ENCODE measurements at places on chromosomes 6 and 20. TPM values are rescaled to one million over a fixed set of nuclear protein-coding genes. Genes with fewer than 3 reads are reported as not detected.

Gene ASIP
- not detected for total RNA-seq

- H3K4me1 ChIP-seq = no peaks in the 10 kb centered on the region
- no peaks in the 10 kb centered on the region for H3K27me3 ChIP-seq
- H3K36me3 ChIP-seq = no peaks in the 10 kb centered on the region
- no peak for DNase-seq
Observed at GRCh38 chr20:61520076-61520892, 268.2 kb downstream of the CDH4 start.

- H3K4me1 ChIP-seq = no peaks in the 10 kb centered on the region
- no peaks in the 10 kb centered on the region for H3K36me3 ChIP-seq
- no peak overlapping the region for H3K27ac ChIP-seq
- DNase-seq = no peak
Observed at GRCh38 chr20:33900521-33901131, 89.5 kb downstream of the CHMP4B start.

Gene HFE
- 1.8 TPM for total RNA-seq

Gene CBLN4
- not detected for total RNA-seq

Gene SLC26A8
- total RNA-seq = not detected

DNA sequence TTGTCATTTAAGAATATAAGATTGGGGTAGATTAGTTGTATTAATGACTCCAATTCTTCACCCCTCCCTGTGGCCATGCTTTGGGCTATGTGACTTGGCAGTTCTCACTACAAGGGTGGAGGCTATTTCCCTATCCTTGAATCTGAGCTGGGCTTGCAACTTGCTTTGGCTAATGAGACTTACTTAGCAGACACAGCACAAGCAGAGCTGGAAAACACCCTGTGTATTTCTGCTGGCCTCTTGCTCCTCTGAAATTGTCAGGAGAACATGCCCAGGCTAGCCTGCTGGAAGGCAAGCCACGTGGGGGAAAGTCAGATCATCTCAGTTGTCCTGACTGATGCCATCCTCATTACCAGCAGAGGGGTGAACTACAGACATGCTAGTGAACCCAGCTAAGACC is 126.5 kb upstream of the HDGFL1 start:
- no peak for DNase-seq
- H3K27me3 ChIP-seq = no peaks in the 10 kb centered on the region
- H3K27ac ChIP-seq = peak overlapping the region; percentile 38
- H3K36me3 ChIP-seq = no peaks in the 10 kb centered on the region
- H3K4me1 ChIP-seq = peaks cover 34% of the 10 kb centered on the region

Gene ZNF311
- total RNA-seq = 0.22 TPM

DNA sequence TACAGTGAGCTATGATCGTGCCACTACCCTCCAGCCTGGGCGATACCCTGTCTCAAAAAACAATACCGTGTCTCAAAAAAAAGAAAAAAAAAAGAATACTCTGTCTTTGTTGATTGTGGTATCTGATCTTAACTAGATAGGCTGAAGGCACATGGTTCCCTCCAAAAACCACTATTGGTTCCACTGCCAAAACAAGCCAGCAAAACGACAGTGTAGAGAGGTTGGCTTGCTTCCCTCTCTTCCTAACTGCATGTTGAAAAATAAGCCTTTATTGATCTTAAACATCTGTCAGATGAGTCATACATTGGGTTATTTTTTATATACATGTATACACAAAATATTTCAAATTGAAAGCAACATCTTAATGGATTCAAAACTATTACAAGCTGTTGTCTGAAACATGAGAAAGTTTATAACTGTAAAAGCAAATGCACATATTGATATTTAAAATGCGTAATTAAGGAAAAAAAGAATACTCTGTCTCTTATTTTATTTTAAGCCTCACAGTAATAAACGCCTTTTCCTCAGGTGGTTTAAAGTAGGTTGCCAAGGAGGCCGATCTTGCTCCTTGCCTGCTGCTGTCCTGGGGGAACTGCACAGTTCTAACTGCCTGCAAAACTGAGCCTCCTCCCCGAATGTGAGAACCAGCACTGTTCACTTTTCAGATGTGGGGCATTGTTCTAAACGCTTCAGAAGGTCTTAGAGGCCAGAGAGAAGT is 7.0 kb upstream of the NINL start:
- no peaks in the 10 kb centered on the region for H3K36me3 ChIP-seq
- H3K4me3 ChIP-seq = no peak overlapping the region
- no peak overlapping the region for H3K27ac ChIP-seq
- no peaks in the 10 kb centered on the region for H3K4me1 ChIP-seq

GRCh38 chr6:163753430-163753829 is 338.9 kb downstream of the QKI start:
- no peak for DNase-seq
- H3K27ac ChIP-seq = no peak overlapping the region
- no peaks in the 10 kb centered on the region for H3K27me3 ChIP-seq
- no peak overlapping the region for H3K4me3 ChIP-seq
- H3K36me3 ChIP-seq = no peaks in the 10 kb centered on the region

DNA sequence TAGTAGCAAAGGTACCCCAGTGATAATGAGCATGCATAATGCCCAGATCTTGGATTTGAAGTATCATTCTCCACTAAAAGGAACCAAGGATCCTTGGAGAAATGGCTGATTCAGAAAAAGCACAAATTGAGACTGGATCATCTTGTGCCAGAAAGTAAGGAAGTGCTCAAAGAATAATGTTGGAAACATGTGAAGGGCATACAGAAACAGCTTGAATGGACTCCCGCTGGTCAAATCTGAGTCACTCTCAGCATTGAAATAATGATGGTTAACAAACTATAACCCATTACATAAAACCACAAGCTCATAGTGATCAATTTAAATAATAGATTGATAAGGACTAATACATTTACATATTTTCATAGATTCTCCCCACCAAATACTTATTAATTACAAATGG is 3.6 kb upstream of the OSTM1 start:
- H3K4me1 ChIP-seq = peaks cover 11% of the 10 kb centered on the region
- no peaks in the 10 kb centered on the region for H3K27me3 ChIP-seq
- H3K27ac ChIP-seq = no peak overlapping the region
- DNase-seq = no peak
- H3K4me3 ChIP-seq = no peak overlapping the region
- no peaks in the 10 kb centered on the region for H3K36me3 ChIP-seq

- no peaks in the 10 kb centered on the region for H3K36me3 ChIP-seq
- H3K4me3 ChIP-seq = no peak overlapping the region
- no peaks in the 10 kb centered on the region for H3K27me3 ChIP-seq
Observed at GRCh38 chr6:15449011-15449410, 203.1 kb downstream of the JARID2 start.

DNA sequence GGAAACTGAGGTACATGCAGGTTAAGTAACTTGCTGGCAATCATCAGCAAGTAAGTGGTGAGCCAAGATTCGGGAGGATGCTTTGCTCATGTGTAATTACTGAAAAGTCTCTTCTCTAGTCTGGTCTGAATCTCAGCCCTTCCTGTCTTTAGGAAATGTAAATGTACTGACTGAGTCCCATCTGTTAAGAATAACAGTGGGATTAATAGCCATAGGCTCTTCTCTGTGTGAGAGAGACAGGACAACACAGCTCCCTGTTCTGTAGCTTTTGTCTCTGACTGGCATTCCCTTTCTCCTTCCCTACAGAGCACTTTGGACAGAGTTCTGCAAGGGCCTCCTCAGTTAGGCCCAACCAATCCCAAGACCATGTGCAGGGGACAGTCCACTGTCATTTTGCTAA is 131.3 kb upstream of the OGFRL1 start:
- H3K4me1 ChIP-seq = no peaks in the 10 kb centered on the region
- no peaks in the 10 kb centered on the region for H3K27me3 ChIP-seq
- no peak overlapping the region for H3K4me3 ChIP-seq
- H3K36me3 ChIP-seq = no peaks in the 10 kb centered on the region

GRCh38 chr6:138680085-138680484 is 93.5 kb upstream of the CCDC28A start:
- peaks cover 2% of the 10 kb centered on the region for H3K4me1 ChIP-seq
- H3K36me3 ChIP-seq = no peaks in the 10 kb centered on the region
- H3K27me3 ChIP-seq = no peaks in the 10 kb centered on the region
- no peak overlapping the region for H3K4me3 ChIP-seq
- DNase-seq = no peak

Gene MACROD2
- total RNA-seq = 0.67 TPM

DNA sequence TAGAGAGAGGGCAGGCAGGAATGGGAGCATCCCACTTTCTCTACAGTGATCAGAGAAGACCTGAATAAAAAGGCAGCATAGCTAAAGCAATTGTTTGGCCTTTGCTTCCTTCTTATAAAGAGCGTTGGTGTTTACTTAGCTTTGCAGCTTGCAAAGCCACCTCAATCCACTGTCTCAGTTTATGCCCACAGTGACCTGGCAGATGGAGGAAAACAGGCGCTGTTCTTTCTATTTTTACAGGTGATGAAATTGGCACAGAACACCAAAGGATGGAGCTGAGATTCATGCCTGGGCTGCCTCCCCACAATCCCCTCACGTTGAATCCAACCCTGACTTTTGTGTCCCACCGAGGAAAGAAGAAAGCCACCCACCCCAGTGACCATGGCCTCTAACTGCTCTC is 130.5 kb downstream of the TTLL2 start:
- no peak for DNase-seq
- no peak overlapping the region for H3K27ac ChIP-seq
- H3K4me3 ChIP-seq = no peak overlapping the region
- no peaks in the 10 kb centered on the region for H3K4me1 ChIP-seq
- no peaks in the 10 kb centered on the region for H3K27me3 ChIP-seq

- DNase-seq = no peak
- no peaks in the 10 kb centered on the region for H3K36me3 ChIP-seq
- no peak overlapping the region for H3K27ac ChIP-seq
- H3K4me3 ChIP-seq = no peak overlapping the region
Observed at GRCh38 chr20:19568128-19568527, 189.9 kb upstream of the RIN2 start.

DNA sequence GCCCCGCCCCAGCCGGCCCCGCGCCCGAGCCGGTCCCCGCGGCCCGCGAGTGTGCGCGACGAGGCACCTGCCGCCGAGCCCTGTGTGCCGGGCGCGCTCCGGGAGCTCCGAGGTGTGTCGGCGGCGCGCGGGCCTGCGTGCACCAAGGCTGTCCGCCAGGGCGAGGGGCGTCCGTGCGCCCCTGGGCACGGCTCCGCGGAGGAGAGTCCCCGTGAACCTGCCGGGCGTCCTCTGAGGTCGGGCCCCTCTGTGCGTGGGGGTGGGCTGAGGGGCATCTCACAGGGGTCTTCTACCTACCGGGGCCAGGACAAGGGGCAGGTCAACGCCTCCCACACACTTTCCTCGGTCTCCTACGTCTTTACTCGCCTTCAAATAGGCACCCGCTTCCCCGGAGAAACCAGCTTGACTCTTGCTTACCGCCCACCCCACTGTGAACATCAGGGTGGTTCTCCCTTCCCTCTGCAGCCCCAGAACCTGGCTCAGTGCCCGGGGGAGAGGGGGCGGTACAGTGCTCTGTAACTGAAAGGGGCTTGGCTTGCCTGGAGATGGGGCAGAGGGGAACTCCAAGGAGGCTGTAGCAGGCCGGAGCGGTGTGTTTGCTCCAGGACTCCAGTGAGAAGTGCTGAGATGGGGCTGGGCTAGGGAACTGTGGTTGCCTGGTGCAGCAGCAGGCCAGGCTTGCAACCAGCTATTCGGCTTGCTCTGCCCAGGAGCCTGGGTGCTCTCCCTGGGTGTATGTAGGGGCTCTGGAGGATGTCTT is at the start of gene SAMD10:
TSS of gene SAMD10 (minus strand) at position 86 of the 760 bp plus-strand sequence. CDS start 175 bp downstream, outside the sequence.
- H3K4me3 ChIP-seq = peak within 1 kb of the TSS; percentile 99
- H3K4me1 ChIP-seq = peaks cover 18% of the 10 kb centered on the region
- H3K36me3 ChIP-seq = peaks cover 2% of the 10 kb centered on the region
- H3K27me3 ChIP-seq = peaks cover 3% of the 10 kb centered on the region
- peak within 1 kb of the TSS; percentile 89 for H3K27ac ChIP-seq

Gene NKX2-2
- total RNA-seq = not detected
